ENCODE measurements at places on chromosomes 4 and X. TPM values are rescaled to one million over a fixed set of nuclear protein-coding genes. Genes with fewer than 3 reads are reported as not detected.

The CD38 gene
- total RNA-seq, result 0.19 TPM

DNA sequence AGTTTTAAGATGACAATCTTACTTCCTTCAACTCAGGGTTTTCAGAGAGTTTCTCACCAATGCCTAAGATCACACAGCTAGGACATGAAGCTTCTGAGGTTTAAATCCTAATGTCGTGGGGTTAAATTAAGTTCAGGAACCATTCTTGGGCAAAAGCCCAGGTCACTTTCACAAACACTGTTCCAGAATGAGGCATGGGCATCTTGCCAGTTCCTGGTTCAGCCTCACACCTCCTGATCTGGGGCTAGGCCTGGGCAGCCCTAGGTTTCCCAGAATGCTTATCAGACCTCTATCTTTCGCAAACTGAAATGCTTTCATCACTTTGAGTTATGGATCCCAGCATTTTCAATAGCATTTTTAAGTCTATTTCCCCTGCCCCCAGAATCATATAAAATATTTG lies 224.8 kb upstream of the EDA2R start:
- no peak for ATAC-seq

DNA sequence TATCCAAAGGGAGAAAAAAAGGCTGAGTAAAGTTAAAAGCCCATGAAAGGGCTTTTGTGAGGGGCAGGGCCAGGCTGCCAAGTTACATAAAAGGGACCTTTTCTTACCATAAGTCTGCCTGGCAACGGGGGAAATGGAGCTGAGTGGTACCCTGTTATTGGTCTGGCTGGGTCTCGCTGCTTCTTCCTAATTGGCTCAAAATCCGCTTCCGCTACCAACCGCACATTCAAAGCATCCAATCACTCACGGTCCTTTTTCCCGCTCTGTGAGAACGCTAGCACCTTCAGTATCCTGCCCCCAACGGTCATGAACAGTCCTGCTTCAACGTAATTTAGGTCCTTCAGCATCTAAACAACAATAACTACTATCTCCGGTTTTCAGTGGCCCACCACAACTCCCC lies 611 bp downstream of the TEX11 start:
- no peak for ATAC-seq

DNA sequence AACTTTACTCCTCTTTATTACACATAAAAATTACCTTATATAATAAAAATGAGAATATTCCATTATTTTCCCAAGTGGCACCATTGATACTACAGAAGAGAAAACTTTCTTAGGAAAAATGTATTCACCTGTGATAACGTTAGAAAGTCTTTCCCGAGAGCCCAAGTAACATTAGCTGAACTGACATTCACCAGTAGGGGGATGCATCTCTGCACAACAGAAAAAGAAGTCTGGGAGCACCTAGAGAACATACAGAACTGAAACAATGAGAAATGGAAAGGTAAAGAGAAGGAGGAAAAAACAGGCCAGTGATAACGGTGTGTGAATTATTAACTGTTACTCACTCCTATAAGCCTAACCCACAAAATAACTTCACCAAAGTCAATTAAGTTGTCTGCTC lies 423.3 kb downstream of the CENPC start:
- no peak for ATAC-seq

DNA sequence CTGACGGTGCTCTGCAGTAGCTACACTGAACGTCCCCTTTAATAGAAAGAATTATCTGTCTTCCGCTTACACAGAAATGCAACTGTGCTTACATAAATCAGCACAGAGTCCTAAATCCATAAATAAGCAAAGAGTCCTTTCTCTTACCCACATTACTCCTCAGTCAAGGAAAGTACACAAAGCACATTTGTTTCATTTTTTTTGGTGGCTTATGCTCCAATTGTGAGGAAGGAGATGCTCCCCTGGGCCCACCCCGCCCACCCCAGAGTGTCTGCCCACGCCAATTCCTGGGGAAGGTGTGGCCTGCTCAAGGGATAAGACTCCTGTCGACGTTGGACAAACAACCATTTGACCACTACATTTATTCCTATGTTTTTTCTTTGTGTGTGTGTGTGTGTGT lies 53.8 kb downstream of the CPLX1 start:
- ATAC-seq, result no peak

GRCh38 chrX:53376888-53377287 lies 45.6 kb downstream of the SMC1A start:
- no peak for ATAC-seq

GRCh38 chr4:78343682-78344081 lies 207.9 kb upstream of the ANXA3 start:
- no peak for ATAC-seq

DNA sequence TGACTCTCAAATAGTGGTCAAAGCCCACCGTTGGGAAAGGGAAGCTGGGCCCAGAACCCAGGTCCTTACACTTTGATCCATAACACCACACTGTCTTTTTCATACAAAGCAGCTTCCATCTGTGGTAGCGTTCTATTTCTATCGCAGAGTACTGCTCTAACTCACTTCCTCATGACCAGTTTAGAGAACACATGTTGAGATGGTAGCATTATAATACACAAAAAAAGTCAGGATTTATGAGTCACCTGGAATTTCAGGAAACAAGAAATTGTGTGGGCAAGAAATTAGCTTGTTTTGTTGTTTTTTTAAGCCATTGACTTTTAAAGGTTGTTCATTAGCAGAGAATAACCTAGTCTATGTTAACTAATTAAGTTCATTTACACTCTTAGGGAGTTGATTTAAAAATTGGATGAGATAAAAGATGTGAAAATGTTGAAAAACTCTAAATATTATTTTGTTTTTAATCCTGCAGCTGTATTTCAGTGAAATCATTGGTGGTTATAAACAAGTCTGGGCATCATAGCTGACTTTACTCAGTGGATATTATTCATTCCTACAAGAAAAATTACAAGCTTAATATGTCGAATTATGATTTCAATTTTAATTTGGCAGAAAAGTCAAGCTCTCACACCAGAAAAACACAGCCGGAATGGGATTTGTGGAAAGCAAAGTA lies 1011.1 kb upstream of the HS3ST1 start:
- ATAC-seq, result no peak

All from motor neuron (in vitro differentiated cells).